ENCODE measurements at places on chromosomes 2 and 18.

- no peak for DNase-seq
Measured at GRCh38 chr2:236166796-236167296, 1.3 kb downstream of the GBX2 start.

DNA sequence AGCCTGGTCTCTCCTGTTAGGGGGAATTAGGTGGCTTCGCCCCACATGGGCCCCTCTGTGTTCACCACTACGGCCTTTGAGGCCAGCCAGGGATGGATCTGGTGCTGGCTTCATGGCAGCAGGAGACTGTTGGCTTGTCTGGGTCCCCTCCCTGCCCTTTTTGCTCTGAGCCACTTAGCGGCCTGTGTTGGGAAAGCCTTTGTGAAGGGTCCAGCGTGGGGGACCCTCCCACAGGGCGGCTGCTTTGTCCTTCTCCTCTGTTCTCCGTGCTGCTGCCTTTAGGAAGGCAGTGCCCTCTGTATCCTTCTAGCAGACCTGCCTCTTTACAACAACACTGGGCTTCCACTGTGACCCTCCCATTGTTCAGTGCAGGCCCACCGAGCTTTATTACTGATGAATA lies 118.4 kb downstream of the TSN start:
- no peak for DNase-seq

DNA sequence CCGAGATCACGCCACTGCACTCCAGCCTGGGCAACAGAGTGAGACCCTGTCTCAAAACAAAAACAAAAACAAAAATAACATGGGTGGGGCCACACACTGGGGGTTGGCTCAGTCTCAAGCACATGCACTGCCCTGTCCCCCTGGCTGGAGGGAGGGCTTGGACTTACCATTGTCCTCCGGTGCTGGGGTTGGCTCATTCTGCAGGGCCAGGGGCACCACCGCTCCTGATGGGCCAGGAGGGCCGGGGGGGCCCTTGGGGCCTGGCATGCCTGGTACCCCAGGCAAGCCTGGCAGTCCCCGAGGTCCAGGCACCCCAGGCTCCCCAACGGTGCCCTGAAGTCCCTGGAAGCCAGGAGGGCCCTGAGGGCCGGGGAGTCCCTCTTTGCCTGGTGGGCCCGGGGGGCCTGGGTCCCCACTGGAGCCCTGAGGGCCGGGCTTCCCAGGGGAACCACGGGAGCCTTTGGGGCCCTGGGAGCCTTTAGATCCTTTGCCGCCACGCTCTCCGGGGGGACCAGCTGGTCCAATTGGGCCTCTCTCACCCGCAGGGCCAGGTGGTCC lies 66.8 kb upstream of the THOC1 start:
- no peak for DNase-seq

DNA sequence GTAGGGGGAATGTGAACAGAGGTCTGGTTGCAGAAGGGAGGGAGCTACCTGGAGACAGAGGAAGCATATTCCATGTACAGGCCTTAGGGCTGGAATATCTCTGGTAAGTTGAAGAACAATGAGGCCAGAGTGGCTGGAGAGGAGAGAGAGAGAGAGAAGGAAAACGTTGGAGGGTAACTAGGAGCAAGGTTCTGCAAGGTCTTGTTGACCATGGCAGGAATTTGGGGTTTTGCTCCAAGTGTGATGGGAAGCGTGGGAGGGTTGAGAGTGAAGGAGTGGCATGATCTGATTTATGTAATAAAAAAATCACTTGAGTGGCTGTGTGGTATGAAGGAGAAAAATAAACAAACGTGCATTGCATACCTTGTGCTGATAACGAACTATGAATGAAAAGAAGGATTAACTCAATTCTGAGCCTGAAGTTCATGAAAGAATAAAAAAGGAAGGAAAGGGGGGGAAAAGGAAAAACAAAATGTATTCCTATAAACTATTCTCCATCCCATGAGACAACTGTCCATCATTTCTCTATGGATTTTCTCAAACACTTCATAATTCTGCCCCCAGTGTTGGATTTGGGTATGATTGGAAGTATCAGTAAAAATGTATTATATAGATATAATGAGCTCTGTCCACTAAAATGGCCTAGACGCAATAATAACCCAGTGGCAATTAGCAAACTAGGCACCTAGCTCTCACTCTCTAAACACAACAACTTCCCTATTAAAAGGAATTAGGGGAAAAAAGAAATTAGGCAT lies 59.7 kb upstream of the PMAIP1 start:
- DNase-seq: no peak

DNA sequence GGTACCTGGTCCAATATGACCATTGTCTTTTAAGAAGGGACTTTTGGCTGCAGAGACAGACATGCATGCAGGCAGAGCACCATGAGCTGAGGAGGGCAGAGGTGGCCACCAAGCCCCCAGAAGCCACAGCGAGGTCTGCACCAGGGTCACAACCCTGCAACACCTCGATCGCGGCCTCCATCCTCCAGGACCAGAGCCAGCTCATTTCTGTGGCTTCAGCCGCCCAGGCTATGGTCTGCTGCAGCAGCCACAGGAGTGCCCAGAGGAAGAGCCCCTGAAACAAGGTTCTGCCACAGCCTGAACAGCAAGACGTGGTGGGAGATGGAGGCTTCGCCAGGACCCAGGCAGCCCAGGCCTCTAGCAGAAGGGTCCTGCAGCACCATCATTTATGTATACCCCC lies 53.9 kb downstream of the ANKMY1 start:
- no peak for DNase-seq

DNA sequence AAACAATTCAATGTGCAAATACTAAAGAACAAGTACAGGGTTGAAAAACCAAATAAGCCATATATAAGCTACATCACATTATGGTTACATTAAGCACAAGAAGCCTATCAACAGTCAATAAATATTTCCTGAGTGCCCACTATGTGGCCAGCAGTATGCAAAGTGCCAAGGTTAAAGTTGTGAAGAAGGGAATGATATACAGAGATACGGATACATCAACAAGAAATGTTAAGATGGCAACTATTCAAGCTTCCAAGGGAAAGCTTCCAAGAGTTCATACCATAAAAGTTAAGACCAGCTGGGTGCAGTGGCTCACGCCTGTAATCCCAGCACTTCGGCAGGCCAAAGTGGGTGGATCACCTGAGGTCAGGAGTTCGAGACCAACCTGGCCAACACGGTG lies 14.0 kb downstream of the DYM start:
- DNase-seq: no peak

GRCh38 chr2:105748566-105748965 lies 3.9 kb downstream of the NCK2 start:
- DNase-seq: no peak

- no peak for DNase-seq
Measured at GRCh38 chr18:55500316-55501086, 87.5 kb downstream of the TCF4 start.

DNA sequence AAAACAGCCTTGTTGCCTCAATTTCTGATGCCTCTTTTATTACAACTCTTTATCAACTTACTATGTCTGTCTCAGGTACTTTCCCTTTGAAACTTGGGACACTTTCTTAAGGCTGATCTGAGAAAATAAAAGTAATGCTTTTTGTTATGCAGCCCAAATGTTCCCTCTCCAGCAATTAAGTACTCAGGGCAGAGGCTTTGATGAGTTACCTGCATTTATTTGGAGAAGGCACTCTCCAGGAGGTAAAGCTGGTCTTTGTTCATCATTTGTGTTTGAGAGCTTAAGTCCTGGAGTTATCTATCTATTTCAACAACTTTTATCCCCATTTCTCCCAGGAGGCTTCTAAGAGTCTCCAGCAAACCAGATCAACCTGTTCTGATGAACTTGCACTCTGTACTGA lies 259.2 kb downstream of the ASXL3 start:
- DNase-seq: no peak

DNA sequence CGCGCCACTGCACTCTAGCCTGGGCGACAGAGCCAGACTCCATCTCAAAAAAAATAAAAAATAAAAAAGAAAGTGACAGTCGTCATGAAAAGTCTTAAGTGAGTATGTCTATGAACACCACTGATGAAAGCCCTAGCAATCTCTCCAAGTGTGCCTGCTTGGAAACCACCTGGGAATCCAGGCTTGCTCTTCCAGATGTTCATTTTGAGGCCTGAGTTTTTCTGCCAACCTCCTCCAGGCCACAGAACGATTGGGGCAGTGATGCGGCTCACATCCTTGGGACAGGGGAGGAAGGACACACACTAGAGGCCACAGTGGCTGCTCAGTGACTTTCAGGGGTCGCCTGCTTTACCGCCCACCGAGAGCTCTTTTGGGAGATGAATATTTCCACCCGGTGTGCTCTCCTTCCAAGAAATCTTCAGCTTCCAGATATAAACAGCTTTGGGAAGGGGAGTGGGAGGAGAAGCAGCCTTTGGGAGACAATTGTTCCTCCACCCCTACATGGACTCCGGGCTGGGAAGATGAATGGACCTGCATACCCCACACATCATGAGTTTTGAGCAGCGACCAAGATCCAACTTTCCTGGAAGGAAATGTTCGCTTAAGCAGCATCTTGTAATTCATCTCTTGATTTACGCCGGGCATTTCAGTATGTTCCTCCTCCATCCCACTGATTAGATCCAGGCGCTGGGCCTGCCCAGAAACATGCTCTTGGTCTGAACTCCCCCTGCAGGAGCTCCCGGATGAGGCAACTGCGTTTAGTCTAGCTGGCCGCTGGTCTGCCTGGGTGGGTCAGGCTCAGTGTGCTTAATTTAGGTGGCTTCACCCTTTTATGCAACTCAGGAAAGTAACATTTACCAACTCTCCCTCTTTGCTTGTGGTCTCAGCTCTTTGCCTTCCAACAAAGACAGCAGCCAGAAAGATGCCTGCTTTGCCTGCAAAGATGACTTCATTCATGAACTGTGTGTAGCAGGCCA lies 6.2 kb upstream of the ARMC9 start:
- DNase-seq: no peak

DNA sequence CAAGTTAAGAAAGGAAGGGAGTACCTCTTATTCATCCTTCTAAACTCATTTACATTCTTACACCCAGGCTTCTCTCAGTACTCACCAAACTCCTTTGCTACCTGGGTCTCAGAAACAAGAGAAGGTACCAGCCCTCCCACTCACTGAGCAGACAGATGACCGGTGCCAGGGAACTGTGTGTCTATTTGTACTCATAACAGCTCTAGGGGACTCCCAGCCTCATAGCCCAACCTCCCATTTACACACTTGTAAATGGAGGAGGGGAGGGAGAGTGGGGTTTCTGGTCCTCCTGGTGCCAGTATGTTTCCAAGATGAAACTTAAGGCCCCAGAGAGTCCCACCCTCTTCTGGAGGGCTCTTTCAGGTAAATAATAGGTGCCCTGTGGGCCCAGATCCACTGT lies 42.8 kb upstream of the SIGLEC15 start:
- DNase-seq: no peak

DNA sequence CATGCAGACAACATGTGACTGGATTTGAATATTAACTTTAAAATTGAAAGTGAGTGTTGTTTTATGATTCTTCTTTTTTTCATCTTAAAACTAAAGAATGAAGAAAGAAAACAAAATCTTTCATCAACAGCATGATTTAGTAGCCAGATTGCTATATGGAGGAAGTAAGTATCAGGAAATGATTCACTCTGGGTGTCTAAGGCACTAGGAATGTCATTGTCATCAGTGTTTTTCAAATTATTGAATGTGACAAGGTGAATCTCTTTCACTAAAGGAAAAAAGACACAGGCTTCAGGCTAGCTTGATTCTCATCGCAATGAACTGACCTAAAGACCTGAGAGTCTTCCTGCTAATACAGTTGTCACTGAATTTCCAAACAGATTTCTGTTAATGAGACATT lies 430.1 kb downstream of the FBXO15 start:
- DNase-seq: no peak

DNA sequence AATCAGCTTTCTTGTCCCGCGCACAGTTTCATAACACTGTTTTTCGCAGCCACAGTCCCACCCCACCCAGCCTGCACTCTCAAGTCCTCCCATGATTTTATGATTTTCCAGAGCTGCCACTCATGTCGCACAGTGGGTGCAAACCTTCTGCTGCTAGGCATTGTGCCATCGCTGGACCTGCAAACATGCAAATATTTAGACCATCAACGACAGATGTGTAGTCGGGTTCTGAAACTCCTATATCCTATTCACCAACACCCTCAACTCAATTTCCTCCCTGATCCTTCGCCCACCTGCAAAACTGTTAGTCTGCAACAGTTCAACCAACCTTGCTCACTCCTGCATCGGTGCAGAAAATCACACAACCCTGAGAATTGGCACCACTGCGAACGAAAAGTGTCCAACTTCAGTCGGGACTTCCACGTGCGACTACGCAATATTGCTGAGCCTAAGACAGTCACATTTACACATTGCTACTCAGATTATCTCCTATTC lies 871 bp upstream of the ALS2 start:
- DNase-seq: no peak

- DNase-seq: no peak
Measured at GRCh38 chr18:62839874-62840713, 124.8 kb downstream of the PHLPP1 start.

GRCh38 chr2:241565411-241565810 lies 6.9 kb downstream of the BOK start:
- DNase-seq: no peak

DNA sequence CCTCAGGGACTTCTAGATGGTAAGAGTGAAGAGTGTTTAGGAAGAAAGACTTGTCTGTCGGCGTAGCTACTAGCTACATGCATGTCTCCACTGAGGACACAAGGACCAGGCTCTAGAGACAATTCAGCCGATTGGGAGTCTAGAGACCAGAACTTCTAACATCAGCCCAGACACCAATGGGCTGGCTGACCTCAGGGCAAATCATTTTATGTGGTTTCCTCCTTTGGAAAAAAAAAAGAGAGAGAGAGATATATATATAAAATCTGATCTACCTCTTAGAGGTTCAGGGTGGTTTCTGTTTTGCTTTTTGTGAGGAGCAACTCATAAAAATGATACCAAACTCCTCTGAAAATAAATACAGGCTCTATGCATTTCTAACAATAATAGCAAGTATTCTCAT lies 212.8 kb downstream of the BCL2 start:
- no peak for DNase-seq

GRCh38 chr2:238352361-238352760 lies 32.0 kb downstream of the TRAF3IP1 start:
- DNase-seq: no peak

DNA sequence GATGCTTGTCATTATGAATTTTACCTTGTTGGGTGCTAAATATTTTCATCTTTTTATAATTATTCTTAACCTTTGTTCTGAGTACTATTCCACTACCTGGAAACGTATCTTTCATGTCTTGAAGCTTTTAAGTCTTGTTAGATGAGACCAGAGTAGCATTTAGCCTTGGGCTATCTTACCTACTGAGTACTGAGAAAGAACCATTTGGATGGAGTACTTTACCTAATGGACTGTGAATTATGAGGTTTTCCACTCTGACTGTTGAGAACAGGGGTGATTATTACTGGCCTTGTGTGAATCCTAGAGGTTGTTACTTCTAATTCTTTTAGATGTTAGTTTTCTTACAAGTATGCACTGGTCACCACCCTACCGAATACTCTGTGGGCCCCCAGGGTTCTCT lies 63.5 kb downstream of the CCDC102B start:
- DNase-seq: no peak
